ENCODE measurements at places on chromosomes 11 and 22. TPM values are rescaled to one million over a fixed set of nuclear protein-coding genes. Genes with fewer than 3 reads are reported as not detected.

- DNase-seq = no peak
Observed at GRCh38 chr22:23834793-23835483, 3.9 kb downstream of the DERL3 start.

DNA sequence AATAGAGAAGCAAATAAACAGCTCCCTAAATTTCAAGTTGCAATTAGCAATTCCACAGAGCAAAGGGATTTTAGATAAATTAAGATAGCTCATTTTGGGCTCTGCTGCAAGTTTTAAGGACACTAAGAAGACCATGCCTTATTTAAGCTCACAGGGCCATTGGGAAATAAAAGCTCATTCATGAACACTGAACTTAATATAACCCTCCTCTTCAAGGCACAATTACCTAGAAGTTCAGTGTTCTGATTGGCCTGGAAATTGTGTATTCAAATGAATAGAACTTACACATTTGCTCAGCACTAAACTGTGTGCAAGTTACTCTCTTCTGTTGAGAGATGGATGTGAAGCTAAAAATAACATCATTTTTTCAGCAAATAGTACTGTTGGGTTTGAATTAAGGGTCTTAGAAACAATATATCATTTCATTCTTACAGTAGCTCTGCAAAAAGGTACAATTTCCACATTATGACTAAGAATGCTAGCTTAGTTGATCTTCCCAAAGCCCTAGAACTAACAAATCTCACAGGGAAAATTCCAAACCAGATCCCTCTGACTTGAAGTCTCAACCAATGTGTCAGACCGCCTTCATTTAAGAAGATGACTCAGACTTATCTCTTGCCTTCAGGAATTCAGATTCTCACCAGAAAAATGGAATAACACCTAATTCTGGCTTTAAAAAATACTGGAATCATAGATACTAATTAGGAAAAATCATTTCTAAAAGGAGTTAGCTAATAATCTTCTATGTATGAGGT is 87.4 kb upstream of the LRRC55 start:
- DNase-seq = no peak

DNA sequence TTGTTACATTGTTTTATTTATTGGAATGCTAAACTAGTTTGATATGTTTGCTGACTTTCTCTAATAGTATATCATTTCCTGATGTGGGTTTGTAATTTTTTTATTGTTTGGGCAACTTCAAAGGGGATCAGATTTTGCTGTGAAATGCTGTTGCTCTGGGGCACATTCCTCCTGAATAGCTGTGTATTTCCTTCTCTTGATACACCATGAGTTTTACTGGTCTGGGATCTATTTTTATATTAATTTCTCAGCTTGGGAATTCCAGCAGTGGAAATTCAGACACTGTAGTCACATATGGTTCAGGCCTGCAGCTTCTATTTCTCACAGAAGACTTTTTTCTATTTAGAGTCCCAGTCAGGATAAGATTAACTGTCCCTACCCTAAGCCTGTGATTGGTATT is 58.9 kb downstream of the RPUSD4 start:
- no peak for DNase-seq

- DNase-seq = no peak
Observed at GRCh38 chr22:45227645-45228400, 12.9 kb downstream of the KIAA0930 start.

DNA sequence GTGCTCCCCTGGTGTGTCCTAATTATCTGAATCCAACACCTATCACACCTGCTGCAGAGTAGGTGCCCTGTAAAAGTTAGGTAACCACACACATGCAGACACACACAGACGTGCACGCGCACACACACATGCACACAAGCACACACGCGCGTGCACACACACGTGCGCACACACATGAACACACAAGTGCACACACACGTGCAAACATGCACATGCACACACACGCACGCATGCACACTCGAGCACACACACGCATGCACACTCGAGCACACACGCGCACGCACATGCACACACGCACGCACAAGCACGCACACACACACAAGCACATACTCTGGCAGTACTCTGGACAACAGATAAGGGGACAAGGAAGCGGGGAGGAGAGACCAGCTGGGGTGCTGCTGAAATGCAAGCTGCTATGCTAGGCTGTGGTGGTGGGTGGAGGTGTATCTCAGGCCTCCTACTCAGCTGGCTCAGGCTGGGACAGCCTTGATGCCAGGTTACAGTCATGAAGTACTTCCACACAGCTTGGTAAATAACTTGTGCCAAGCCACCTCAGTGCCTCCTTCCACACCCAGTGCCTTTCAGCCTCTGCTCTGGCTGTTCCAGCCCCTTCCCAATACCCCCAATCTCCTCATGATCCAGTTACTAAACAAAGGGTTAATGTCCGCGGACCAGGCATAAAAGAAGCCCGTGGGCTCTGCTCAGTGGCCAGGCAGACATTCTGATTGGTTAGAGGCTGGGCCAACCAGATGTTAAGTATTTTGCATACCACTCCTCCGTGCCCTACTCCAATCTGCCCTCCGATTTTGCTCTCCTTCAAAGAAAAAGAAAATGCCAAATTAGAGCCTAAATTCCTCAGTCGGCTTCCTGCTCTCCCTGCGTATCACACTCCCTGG is 374.1 kb downstream of the TENM4 start:
- no peak for DNase-seq

DNA sequence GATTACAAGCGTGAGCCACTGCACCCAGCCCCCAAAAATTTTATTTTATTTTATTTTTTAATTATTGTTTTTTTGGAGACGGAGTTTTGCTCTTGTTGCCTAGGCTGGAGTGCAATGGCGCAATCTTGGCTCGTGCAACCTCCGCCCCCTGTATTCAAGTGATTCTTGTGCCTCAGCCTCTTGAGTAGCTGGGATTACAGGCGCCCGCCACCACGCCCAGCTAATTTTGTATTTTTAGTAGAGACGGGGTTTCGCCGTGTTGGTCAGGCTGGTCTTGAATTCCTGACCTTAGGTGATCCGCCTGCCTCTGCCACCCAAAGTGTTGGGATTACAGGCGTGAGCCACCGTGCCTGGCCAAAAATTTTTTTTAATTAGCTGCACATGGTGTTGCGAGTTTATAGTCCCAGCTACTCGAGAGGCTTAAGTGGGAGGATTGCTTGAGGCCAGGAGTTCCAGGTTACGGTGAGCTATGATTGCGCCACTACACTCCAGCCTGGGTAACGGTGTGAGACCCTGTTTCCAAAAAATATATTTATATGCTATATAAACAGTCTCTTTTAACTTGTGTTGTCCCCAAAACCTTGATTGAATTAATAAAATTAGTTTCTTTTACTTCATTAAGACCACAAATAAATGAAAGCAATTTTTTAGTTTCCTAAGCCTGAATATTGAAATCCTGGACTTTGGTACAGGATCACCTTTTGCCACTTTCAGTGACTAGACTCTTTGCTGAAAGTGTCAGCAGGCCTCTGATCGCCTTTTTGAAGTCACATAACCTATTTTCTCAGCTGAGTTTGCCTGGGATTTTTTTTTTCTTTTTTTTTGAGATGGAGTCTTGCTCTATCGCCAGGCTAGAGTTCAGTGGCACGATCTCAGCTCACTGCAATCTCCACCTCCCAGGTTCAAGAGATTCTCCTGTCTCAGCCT is 16.2 kb downstream of the ATG13 start:
- DNase-seq = no peak

GRCh38 chr22:32672542-32672941 is 129.0 kb upstream of the TIMP3 start:
- DNase-seq = peak; percentile 22

GRCh38 chr11:21564833-21565682 is 627.8 kb upstream of the ANO5 start:
- no peak for DNase-seq

GRCh38 chr22:21626073-21626734 is 3.6 kb downstream of the YDJC start:
- DNase-seq = no peak

DNA sequence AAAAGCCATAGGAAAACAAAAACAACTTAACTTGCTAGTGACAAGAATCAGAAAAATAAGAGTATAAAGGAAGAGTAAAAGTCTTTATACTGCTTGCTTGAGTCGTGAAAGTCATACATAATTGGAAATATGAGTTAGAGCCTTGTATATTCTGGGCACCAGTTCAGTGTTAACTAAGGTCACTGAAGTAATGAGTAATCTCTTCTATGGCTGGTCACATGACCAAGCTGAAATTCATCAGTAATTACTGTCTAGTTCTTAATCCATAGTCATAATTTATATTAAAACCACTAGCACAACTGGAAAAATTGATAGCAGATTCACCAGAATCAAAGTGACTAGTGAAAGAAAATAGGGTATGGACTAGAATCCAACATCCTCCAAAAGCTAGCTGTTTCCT is 84.4 kb upstream of the SLC5A12 start:
- no peak for DNase-seq

DNA sequence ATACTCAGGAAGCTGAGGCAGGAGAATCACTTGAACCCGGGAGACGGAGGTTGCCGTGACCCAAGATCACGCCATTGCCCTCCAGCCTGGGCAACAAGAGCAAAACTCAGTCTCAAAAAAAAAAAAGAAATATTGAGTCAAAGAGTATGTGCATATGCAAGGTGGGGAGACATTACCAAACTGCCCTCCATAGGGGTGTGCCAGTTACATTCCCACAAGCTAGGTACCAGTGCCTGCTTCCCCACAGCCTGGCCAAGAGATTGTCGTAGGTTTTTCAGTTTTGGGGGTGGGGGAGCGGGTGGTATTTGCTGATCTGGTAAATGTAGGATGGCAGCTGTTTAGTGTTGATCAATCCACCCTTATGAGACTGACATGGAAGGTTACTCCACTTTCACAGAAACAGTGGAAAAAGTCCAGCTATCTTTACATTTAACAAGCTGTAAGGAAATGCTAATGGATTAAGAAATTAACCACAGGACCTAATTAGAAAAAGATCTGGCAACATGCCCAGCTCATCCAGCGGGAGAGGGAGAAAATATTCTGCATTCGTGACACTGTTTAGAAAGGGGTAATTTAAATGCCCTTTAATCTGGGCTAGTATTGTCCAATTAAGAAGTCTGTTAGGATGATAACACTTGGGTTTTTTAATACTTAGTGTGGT is 89.4 kb downstream of the PACS1 start:
- DNase-seq = peak; percentile 86

GRCh38 chr11:131465746-131466145 is 95.3 kb downstream of the NTM start:
- no peak for DNase-seq

GRCh38 chr11:100878474-100878873 is 191.4 kb downstream of the ARHGAP42 start:
- DNase-seq = no peak

DNA sequence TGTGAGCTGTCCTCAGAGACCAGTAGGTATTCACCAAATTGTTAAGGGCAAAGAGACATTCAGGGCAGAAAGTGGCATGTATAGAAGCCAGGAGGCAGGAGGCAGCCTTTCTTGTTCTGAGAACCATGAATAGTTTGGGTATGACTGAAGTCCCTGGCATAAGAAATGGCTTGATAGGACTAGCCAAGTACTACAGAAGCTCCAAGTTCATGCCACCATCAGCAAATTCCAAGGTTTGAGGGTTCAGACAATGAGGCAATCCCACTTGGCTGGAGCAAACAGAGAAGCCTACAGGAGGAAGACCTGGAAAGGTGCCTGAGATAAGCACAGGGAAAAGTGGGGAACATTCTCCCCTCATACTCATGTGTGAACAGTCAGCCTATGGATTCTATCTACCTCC is 25.8 kb downstream of the XRRA1 start:
- DNase-seq = no peak

- DNase-seq = peak; percentile 95
Observed at GRCh38 chr11:114262681-114263512, 33.3 kb upstream of the NNMT start.

DNA sequence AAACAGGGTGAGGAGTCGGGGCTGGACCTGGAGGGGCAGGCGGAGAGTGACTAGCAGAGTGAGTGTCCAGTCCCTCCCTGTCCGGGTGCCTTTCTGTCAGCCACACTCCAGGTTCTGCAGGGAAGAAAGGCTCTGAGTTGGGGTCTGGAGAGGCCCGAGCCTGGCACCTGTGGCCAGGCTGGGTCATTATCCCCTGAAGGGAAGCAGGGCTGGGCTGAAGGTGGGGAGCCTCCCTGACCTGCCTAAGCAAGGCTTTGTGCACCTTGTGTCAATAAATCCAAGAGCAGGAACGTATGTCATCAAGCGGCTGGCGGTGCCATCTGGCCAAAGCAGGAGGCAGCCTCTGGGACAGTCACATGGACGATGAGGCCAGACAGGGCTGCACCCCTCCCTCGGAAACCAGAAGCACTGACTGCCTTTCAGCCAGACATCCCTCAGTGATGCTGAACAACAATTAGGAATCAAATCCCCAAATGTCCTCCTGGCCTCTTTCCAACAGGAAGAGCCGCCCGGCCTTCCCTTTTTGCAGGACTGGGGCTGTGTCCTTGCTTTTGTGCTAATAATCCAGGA is 73.9 kb upstream of the FGF3 start:
- DNase-seq = no peak

DNA sequence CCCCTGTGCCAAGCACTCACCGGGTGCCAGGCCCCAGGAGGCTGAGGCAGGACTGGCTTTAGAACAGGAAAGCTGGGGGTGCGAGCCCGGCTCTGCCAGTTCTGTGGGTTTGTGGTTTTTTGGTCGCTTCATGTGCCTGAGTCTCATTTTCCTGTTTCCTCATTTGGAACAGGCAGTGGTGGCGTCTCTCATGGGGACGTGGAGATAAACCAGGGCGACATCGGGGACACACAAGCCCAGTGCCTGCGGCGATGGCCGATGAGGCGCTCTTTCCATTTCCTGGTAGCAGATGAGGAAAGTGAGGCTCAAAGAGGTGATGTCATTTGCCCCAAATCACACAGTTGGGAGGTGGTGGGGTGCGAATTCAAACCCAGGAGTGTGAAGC is 20.8 kb upstream of the CHKA start:
- no peak for DNase-seq

GRCh38 chr11:13944016-13944415 is 18.5 kb upstream of the SPON1 start:
- no peak for DNase-seq

GRCh38 chr11:6530848-6531247 is 33.8 kb downstream of the DNHD1 start:
- no peak for DNase-seq

Gene PHOX2A
- 1.8 TPM for polyA plus RNA-seq

Gene RIMBP3B
- polyA plus RNA-seq = not detected

Gene OR5A1
- polyA plus RNA-seq = not detected

Gene NRGN
- 31.4 TPM for polyA plus RNA-seq

Gene SCGB1C1
- polyA plus RNA-seq = not detected

Gene TKFC
- 29.6 TPM for polyA plus RNA-seq
